ENCODE measurements at places on chromosomes 2 and 18.

DNA sequence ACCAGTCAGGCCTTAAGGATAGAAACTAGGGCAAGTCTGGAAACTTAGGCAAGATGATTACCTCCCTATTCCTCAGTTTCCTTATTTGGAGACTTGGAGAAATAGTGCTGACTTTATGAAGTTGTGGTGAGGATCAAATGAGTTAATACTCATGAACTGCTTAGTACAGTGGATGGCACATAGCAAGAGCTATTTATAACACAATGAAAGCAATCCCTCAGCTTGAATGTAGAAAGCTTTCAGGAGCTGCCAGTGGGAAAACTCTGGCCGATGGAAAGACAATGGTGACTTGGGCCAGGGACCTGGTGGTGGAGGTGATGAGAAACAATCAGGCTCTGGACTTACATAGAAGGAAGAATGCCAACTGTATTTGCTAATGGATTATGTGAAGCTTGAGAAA is 269.4 kb upstream of the THUMPD2 start:
- DNase-seq: no peak

GRCh38 chr2:204176306-204176705 is 239.7 kb downstream of the ICOS start:
- DNase-seq: no peak

DNA sequence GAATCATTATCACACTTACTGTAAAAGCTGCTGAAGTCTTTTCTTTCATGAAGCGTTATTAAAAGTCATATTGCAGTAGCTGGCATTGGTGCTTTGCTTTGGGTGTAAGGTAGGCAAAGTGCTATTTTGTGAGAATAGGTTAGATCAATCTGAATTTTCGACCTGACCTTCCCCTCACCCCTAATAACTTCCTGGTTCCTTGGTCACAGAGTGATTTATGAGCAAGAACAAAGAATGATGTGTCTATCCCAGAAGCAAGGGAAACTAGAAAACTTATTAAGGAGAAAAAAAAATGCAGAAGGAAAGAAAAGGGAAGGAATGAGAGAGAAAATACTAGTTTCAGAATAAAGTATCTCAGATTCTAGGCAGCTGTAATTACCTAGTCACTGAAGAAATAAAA is 163.1 kb upstream of the MEIS1 start:
- no peak for DNase-seq

- no peak for DNase-seq
Measured at GRCh38 chr2:61450144-61450543, 20.7 kb downstream of the USP34 start.

- no peak for DNase-seq
Measured at GRCh38 chr2:184679219-184680018, 81.1 kb downstream of the ZNF804A start.

- DNase-seq: no peak
Measured at GRCh38 chr2:231617059-231617926, 24.6 kb downstream of the TEX44 start.
